ENCODE measurements at places on chromosomes 7 and 10.

DNA sequence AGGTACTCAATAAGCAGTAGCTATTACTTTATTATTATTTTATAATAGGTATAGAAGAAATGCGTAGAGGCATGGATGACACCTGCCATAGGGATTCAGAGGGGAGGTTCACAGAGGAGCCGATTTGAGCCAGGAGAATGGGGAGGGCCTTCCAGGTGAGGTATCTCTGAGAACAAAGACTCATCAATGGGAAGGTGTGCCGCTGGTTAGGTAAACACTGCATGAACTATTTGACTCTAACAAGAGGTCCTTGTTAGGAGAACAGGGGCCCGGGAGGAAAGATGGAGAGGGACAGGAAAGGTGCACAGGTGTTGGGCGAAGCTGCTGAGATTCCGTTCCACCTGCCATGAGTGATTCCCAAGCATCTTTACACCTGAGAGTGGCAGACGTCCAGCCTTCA, 41.8 kb upstream of the TMEM273 start:
- no peak for DNase-seq

DNA sequence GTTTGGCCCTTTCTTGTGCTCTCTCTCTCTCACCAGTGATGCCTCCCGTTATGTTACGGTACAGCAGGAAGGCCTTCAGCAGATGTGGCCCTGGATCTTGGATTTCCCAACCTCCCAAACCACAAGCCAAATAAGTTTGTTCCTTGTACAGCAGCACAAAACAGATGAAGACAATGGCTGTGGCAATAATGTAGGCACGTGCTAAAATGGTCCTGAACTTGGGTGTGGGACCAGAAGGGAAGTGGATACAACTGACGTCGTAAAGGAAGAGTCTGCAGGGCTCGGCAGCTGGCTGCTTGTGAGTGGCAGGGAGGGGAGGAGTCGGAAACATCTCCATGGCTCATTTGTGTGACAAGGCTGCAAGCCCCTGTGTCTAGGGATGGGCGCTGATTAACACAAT, 26.8 kb downstream of the PROSER2 start:
- no peak for DNase-seq

GRCh38 chr10:58414270-58415041, 29.2 kb downstream of the TFAM start:
- peak; percentile 70 for DNase-seq

GRCh38 chr7:139494835-139495579, 11.5 kb upstream of the KLRG2 start:
- DNase-seq, result no peak

GRCh38 chr7:31816810-31817209, 129.8 kb downstream of the PPP1R17 start:
- no peak for DNase-seq

DNA sequence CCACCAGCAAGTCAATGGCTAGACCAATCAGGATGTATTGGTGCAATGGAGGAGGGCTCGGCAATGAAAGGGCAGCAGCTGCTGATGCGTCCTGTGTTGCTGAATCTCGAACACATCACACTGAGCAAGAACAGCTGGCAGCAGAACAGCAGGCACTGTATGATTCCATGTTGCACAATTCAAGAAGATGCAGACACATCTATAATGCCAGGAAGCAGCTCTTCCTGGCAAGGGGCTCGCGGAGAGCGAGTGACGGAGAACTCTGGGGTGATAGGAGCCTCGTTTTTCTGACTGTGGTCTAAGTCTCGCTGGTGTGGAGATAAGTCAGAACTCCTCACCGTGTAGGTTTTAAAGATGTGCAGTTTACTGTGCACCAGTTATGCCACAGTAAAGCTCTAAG, 24.8 kb upstream of the PFKP start:
- no peak for DNase-seq

- DNase-seq, result no peak
Observed at GRCh38 chr10:108064746-108065260, 900.3 kb upstream of the SORCS1 start.

GRCh38 chr7:74311305-74311744, 22.1 kb downstream of the CLIP2 start:
- DNase-seq, result peak; percentile 80

GRCh38 chr10:73218431-73219191, 28.4 kb downstream of the DNAJC9 start:
- DNase-seq, result peak; percentile 39

GRCh38 chr7:1099154-1099542, 11.2 kb downstream of the GPER1 start:
- no peak for DNase-seq

DNA sequence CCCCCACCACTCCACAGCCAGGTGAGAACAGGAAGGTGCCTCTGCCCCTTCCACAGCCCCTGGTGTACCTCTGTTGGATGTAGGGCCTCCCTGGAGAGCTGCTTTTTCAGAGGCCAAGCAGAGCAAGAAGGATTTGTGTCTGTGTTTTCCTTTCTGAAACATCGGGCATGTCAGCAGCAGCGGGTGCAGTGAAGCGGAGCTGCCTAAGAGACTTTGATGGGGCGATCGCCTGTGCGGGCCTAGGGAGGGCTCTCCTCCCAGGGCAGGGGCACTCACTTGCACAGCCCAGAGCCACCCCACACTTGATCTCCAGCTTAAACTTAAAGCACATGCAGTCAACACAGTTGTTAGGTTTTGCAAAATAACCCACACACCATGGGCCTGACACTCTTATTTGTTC, 324.7 kb downstream of the ACTR3B start:
- no peak for DNase-seq

GRCh38 chr10:70323697-70324338, 40.0 kb upstream of the NPFFR1 start:
- DNase-seq, result no peak

DNA sequence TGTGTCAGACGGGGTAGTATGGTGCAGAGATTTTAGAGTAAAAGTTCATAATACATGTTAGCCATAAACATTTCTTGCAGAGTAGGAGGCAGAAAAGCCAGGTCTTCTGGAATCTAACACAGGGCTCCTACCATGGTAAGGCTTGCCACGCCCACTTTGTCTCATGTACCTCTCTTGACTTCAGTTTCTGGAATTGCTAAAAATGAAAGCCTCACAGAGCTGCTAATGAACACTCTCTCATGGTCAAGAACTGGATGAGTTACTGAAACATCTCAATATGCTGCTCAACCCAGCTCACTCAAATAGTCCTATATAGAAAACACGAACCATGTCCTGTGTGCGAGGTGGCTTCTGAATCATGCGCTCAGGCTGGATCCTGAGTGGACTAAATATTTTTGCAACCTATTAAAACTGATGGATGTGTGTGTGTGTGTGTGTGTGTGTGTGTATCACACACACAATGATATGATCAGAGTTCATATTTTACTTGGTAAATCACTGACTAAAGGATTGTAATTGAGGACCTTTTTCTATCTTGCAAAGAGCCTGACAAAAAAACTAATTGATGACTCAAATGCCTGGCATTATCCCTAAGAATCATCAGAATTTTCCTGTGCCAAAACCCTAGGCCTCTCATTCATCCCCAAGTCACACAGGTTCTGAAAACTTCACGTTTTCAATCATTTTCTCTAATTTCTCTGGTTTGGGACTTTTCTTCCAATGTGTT, 1306.6 kb downstream of the XPNPEP1 start:
- DNase-seq, result no peak

DNA sequence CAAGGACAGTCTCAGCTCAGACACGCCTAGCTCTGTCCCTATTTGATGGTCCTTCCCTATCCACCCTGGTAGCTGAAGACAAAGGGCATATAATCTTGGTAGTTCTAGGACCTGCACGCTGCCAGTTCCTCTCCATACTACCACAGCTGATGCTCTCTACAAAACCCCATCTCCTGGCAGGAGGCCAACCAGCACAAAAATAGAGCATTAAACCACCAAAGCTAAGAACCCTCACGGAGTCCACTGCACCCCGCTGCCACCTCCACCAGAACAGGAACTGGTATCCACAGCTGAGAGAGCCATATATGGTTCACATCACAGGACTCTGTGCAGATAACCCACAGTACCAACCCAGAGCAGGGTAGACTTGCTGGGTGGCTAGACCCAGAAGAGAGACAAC, 299.4 kb downstream of the LRRTM3 start:
- no peak for DNase-seq

DNA sequence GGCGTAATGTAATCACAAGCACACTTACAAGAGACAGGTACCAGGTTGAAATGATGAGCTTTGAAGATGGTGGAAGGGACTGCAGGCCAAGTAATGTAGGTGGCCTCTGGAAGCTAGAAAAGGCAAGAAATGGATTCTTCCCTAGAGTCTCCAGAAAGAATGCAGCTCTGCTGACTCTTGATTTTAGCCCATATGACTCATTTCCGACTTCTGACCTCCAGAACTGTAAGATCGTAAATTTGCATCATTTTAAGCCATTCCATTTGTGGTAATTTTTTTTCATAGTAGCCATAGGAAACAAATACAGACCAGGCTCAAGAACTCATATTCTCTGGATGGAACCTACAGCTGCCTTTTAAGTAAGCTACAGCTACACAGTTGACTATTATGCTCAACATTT, 315.5 kb downstream of the MAGI2 start:
- no peak for DNase-seq

DNA sequence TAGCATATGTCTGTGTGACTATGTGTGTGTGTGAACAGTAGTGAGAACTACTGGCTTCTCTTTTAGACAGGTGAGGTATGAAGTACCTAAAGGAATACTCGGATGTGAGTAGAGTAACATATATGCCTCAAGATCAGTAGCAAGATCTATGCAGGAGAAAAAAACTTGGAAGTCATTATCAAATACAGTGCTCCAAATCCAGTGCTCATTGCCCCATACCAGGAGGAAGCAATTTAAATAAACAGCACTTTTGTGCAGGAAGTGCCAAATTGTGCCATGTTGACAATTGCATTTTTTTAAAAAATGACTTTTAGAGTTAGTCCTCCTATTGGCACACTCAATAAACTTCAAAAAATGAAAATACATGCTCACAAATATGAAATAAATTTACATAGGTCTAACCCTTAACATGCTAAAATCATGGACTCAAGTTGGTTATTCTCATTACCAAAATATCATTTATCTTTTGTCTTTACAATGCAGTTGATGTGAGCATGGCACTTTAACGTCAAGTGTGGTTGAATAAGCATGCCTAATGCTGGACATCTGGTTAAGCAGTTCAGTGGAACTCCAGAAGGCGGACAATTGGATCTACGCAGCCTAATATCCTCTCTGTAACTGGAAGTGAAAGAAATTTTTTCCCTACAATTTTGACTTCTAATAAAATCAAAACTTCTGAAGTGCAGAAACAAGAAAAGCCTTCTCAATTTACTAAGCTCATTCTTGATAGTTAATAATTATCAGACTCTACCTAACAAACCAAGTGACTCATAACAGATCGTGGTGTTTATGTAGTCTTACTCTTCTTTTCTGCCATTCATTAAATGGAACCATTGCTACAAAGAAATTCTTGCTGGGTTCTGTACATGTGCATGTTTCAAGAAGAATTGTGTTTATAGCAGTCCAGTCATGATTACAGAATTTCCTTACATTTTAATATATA, 195.2 kb downstream of the MDFIC start:
- DNase-seq, result no peak

- DNase-seq, result no peak
Observed at GRCh38 chr7:87060288-87060537, 759 bp upstream of the ELAPOR2 start.
